Astrocyte (in vitro differentiated cells and primary cell): ENCODE measurements at places on chromosomes 3 and 15. TPM values are rescaled to one million over a fixed set of nuclear protein-coding genes. Genes with fewer than 3 reads are reported as not detected.

GRAMD2A gene
- total RNA-seq: 0.68 and 0.77 TPM in 2 replicates

GPR171 gene
- total RNA-seq: not detected in 2 replicates

BLM gene
- total RNA-seq: 2.8 and 3.7 TPM in 2 replicates

SLITRK3 gene
- total RNA-seq: 0.07 TPM in 1 of 2 replicates, not detected in the other

FOXB1 gene
- 0.96 and 1.3 TPM in 2 replicates for total RNA-seq

IL17RD gene
- 8.7 and 13.0 TPM in 2 replicates for total RNA-seq

- no peaks in the 10 kb centered on the region for H3K4me1 ChIP-seq
- no peak overlapping the region for H3K27ac ChIP-seq
- H3K4me3 ChIP-seq: no peak overlapping the region
- DNase-seq: peak; percentile 16
Measured at GRCh38 chr3:105062853-105063252, 303.9 kb upstream of the ALCAM start.

- peaks cover 98% of the 10 kb centered on the region for H3K27me3 ChIP-seq
- H3K4me3 ChIP-seq: no peak overlapping the region
- no peak for DNase-seq
- H3K36me3 ChIP-seq: no peaks in the 10 kb centered on the region
Measured at GRCh38 chr3:137766041-137766875, 2.1 kb downstream of the SOX14 start.

DNA sequence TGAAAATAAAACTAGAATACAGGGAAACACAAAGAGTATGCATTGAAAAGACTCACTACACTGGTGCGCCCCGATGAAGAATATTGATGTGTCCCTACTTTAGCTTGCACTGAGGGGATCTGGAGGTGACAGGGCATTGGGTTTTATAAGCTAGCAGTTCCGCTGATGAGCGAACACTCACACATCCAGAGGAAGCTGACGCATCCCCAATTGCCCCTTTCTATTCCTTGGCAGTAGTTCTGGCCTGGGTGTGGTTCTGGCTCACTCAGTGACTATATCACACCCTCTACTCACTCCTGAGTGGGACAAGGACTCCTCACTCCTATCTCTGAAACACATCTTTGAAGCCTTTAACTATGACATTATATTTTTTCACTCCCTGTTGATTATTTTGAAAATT lies 71.0 kb downstream of the B3GNT5 start:
- no peaks in the 10 kb centered on the region for H3K27me3 ChIP-seq
- peak; percentile 55 for DNase-seq
- no peak overlapping the region for H3K27ac ChIP-seq
- no peaks in the 10 kb centered on the region for H3K36me3 ChIP-seq

- no peak overlapping the region for H3K4me3 ChIP-seq
- DNase-seq: no peak
- H3K4me1 ChIP-seq: no peaks in the 10 kb centered on the region
- H3K27ac ChIP-seq: no peak overlapping the region
- peaks cover 18% of the 10 kb centered on the region for H3K27me3 ChIP-seq
- no peaks in the 10 kb centered on the region for H3K36me3 ChIP-seq
Measured at GRCh38 chr3:129059311-129059958, 1.1 kb upstream of the GP9 start.

GRCh38 chr3:176911579-176911978 lies 285.7 kb downstream of the TBL1XR1 start:
- no peaks in the 10 kb centered on the region for H3K36me3 ChIP-seq
- no peak overlapping the region for H3K27ac ChIP-seq
- H3K27me3 ChIP-seq: no peaks in the 10 kb centered on the region
- no peak overlapping the region for H3K4me3 ChIP-seq

DNA sequence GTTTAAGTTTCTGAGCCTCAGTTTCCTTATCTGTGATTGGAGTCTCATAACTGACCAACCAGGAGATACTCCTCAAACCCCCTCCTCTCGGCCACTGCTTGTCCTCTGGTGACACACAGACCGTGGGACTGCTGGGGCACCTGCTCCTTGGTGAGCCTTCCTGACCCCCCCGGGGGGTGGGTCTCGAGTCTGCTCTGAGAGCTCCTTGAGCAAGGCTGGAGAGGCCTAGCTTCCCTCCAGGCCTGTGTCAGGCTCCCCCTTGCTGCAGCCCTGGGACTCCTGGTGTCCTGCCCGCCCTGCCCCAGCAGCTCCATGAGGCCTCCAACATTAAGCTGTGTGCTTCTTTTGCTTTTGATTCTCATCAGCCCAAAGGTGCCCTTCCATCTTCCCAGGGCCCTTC lies 27.7 kb downstream of the SRPRB start:
- no peak overlapping the region for H3K4me3 ChIP-seq
- no peaks in the 10 kb centered on the region for H3K4me1 ChIP-seq
- no peak overlapping the region for H3K27ac ChIP-seq
- DNase-seq: no peak

- no peaks in the 10 kb centered on the region for H3K36me3 ChIP-seq
- DNase-seq: no peak
- no peak overlapping the region for H3K27ac ChIP-seq
- H3K4me3 ChIP-seq: no peak overlapping the region
Measured at GRCh38 chr3:43098761-43099160, 7.1 kb downstream of the POMGNT2 start.

DNA sequence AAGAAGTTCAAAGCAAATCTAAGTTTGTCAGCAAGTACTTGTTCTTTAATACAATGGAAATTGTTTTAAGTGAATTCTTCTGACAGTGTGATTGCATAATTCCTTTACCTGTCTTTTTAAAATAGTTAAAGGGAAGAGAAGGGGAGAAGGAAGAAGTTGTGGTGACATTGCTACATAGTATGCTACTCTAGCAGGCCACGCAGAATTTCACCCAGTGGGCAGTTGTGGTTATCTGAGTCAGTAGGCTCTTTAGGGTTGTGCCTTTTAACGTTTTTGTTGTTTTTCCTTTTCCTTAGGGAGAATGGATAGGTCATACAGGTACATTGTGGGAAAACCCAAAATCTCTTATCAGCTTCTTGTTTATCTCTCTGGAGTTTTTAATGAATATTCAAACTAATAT lies 40.4 kb downstream of the KIF15 start:
- no peak overlapping the region for H3K27ac ChIP-seq
- H3K4me1 ChIP-seq: no peaks in the 10 kb centered on the region
- peaks cover 9% of the 10 kb centered on the region for H3K36me3 ChIP-seq

DNA sequence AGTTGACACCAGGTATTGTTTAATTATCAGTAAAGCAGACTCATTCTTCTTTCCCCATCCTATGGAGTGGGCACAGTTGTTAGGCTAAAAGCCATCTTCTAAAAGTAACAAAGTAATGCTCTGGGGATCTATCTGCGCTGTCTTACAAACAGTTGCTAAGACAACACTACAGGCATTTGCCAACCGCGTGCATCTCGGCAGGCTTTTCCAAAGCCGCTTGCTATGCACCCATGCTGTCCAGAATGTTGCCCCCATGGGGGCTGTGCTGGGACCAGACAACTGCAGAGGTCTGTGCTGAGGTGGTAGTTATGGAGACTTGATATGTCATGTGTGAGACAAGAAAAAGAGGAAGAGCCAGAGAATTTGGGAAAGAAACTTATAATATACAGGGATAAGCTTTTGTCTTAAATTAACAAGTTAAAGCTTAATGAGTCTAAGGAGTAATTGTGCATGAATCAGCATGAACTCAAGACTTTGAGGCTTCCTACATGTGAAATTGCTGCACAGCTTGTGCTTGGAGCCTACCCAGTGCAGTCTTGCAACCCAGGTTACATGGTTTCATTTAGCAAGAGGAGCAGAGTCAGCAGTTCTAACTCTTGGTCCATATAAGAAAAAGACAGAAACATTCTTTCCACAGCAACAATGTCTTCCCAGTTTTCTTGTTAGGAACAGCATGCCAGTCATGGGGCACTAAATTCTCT lies 38.9 kb upstream of the DCLK3 start:
- DNase-seq: no peak
- no peak overlapping the region for H3K27ac ChIP-seq
- no peak overlapping the region for H3K4me3 ChIP-seq
- no peaks in the 10 kb centered on the region for H3K36me3 ChIP-seq
- H3K27me3 ChIP-seq: no peaks in the 10 kb centered on the region

DNA sequence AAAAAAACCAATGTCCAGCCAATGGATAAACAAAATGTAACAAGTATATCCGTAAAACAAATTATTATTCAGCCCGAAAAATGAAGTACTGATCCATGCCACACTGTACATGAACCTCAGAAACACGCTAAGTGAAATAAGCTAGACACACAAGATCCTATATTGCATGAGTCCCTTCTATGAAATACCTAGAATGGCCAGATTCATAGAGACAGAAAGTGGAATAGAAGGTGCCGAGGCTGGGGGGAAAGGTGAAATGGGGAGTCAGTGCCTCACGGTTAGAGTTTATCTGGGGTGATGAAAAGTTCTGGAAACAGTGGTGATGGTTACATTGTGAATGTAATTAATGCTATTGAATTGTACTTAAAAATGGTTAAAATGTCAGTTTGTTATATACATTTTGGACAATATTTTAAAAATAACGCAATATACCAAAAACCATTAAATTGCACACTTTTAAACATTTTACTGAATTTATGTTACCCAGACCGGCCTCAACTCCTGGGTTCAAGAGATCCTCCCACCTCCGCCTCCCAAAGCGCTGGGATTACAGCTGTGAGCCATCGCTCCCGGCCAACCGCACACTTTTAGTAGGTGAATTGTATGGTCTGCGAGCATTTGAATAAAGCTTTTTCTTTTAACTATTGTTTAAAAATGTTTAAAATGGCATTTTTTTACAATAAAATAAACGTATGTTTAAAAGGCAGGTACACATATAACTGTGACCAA lies 2.1 kb downstream of the RNF168 start:
- H3K27ac ChIP-seq: peak overlapping the region; percentile 93
- no peaks in the 10 kb centered on the region for H3K27me3 ChIP-seq
- H3K4me3 ChIP-seq: peak overlapping the region; percentile 97
- peak; percentile 29 for DNase-seq
- no peaks in the 10 kb centered on the region for H3K36me3 ChIP-seq

DNA sequence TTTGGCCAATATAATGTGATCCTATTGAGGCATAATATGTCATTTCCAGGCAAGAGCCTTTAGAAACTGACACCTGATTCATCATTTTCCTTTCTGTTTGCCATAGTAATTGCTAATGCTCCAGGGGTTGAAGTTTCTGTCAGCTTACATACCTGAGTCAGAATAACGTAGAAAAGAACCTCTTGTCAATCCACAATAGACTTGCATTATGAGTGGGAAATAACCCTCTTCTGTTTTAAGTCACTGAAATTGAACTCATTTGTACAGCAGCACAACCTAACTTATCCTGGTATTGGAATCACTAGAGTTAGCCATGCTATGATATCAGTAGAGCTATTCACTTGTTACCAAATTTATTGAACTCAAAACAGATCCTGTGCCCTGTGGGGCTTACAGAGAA lies 101.7 kb upstream of the TP63 start:
- no peak for DNase-seq
- H3K27ac ChIP-seq: no peak overlapping the region
- peaks cover 15% of the 10 kb centered on the region for H3K27me3 ChIP-seq
- no peak overlapping the region for H3K4me3 ChIP-seq

- no peak overlapping the region for H3K4me3 ChIP-seq
- no peak overlapping the region for H3K27ac ChIP-seq
- H3K4me1 ChIP-seq: no peaks in the 10 kb centered on the region
- H3K36me3 ChIP-seq: no peaks in the 10 kb centered on the region
Measured at GRCh38 chr3:14303336-14304100, 98.9 kb upstream of the SLC6A6 start.

- H3K27me3 ChIP-seq: no peaks in the 10 kb centered on the region
- no peak overlapping the region for H3K4me3 ChIP-seq
- H3K27ac ChIP-seq: no peak overlapping the region
- peaks cover 6% of the 10 kb centered on the region for H3K4me1 ChIP-seq
- DNase-seq: peak; percentile 45
Measured at GRCh38 chr3:181558870-181559269, 152.9 kb upstream of the SOX2 start.
